Muscle of back (tissue), 13 donors: ENCODE measurements at places on chromosomes 12 and 14. TPM values are rescaled to one million over a fixed set of nuclear protein-coding genes. Genes with fewer than 3 reads are reported as not detected.

Gene RASSF8
- polyA plus RNA-seq: 26.4 TPM

Gene SYT10
- not detected for polyA plus RNA-seq

Gene SLCO1B1
- not detected for polyA plus RNA-seq

GRCh38 chr14:34981743-34982420 is 910 bp upstream of the SRP54 start:
- DNase-seq: no peak

DNA sequence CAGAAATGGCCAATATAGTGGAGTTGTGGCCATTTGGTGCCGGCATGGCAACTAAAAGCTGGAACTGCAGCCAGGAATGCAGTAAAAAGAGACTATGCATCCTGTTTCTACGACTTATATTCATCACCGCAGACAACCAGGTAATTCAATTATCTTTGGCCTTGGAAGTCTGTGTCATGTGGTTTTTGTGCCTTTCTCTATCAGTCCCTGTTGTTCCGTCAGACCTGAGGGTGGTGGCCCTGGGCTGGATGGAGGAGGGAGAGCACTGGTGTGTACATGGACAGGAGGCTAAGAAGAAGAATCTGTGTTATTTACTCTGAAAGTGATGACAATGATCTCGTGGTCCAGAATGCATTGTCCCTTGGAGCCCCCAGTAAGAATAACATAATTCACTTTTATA is 852.6 kb downstream of the VRK1 start:
- DNase-seq: no peak
